Lung (tissue), 17 donors: ENCODE measurements at places on chromosomes 12 and 14.

DNA sequence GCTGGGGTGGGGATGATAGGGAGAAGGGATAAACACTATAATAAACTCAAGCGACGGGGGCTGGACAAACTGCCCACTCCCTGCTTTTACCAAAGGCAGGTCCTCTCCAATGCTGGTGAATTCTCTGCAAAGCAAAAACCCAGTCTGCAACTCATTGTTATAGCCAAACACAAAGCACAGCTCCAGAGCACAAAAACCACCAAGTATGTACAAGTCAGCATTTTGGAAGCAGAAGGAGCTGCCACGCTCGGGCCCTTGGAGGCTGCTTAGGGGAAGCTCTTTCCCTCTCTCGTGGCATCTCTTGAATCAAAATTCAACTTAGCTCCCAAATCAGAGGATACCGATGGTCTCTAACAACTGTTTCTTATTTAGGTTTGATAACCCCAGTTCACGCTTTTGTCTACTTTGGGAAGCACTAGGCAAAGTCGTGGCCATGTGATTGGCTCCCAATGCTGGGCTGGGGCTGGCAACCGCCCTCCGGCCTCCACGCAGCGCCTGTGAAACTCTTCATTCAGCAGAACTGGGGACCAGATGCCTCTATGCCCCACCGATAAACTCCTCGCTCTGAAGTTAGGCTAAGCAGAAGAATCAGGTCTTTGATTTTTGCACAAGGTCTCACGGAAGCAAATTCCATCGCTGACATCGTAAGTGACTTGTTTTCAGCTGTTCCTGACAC lies 158.5 kb upstream of the FOXN3 start:
- DNase-seq: no peak

DNA sequence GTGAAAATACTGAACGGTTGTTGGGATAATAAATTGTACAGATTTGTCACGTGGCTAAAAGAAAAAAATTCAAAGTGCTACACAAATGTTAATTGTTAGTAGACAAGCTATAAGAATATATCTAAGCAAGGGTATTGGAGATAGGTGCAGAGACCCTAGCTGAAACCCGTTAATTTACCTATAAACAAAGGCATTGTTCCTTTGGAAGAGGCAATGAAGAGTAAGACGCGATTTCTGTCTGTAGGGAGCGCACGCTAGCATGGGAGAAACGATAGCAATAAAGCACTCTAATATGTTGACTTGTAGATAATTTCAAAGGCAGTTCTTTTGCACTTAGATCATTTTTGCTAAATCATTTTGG lies 565 bp downstream of the CCDC77 start:
- DNase-seq: no peak

DNA sequence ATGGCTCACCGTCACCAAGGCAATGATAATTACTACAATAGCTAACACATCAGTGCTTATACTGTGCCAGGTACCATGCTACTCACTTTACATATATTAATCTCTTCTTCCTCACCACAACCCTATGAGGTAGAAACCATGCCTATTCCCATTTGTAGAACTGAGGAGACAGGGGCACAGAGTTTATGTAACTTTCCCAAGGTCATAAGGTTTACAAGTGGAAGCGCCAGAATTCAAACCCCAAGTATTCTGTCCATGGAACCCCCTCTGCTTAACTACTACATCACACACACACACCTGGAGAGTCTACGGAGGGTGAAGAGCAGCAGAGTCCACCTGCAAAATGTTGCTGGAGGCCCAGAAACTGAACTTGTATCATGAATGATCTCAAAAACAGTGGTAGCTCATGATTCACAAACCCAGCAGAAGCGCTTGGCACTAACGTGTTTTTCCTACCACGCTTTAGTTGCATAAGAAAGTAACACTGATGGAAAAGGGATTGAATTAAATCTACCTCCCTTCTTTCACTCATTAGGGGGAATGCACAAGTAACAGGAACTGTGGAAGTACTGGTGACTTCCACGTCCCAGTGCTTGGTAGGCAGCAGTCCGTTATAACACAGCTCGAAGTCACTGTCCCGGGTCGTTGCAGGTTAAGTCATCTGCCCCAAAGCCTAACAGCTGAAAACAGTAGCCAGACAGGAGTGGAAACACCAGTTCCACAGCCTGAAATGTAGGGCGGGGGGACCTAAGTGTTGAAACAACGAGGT lies 2.0 kb downstream of the ITPR2 start:
- DNase-seq: no peak

GRCh38 chr14:68941820-68942219 lies 37.3 kb downstream of the ACTN1 start:
- DNase-seq: peak; percentile 30

- no peak for DNase-seq
Observed at GRCh38 chr12:67239061-67239460, 30.1 kb upstream of the CAND1 start.

- DNase-seq: no peak
Observed at GRCh38 chr12:104130760-104131159, 7.2 kb downstream of the NFYB start.

DNA sequence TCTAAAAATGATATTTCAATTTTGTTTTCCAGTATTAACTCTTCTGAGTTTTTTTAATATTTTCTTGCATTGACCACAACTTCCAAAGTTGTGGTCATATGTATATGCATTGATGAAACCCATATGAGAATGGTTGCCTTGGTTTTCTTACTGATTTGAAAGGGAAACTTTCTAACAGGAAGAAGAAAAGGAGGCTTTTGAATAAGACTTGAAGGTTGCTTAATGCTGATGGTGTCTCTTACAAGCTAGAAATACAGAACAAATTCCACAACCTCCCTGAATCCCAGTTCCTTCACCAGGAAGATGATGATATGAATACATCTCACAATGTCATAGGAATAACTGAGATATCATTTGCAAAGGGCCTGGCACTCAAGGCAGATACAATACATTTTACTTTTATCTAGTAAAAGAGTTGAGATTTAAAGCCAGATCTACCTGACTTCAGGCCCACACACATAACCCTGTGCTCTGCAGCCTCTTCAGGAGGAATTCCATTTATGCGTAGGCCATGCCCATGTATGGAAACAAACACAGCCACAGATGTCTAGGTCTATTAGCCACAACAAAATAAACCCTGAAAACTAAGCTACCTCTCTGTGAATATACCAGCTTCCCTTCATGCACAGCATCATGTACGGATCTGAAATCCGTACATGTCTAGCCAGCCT lies 165.4 kb upstream of the PLEKHG7 start:
- no peak for DNase-seq

GRCh38 chr12:85325442-85325841 lies 45.4 kb downstream of the ALX1 start:
- peak; percentile 15 for DNase-seq

DNA sequence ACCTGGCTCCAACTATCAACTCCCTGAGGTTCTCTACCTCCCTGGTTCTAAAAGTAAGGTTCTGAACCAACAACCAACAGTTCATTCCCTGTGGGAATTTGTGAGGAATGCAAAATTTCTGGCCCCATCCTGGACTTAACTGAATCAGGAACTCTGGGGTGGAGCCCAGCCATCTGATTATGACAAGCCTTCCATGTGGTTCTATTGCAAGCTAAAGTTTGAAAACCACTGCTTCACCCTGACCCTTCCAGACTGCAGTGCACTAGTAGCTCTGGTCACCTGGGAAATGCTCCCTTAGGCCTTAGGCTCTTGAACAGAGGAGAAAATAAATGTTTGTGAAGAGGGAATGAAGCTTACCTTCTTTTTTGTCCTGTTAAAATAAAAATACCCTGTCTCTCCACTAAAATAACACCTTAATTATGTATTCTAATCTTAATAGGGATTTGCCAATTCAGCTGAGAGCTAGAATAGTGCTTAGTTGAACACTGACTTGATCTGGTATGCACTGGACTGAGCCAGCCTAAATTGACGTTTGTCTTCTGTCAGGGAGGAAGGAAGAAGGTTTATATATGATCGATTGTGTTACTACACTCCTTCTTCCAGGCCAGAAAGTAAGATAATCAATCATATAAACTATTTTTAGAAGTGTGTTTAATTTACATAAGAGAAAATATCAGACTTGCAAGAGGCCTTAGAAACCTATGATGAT lies 39.1 kb upstream of the DDHD1 start:
- peak; percentile 56 for DNase-seq

DNA sequence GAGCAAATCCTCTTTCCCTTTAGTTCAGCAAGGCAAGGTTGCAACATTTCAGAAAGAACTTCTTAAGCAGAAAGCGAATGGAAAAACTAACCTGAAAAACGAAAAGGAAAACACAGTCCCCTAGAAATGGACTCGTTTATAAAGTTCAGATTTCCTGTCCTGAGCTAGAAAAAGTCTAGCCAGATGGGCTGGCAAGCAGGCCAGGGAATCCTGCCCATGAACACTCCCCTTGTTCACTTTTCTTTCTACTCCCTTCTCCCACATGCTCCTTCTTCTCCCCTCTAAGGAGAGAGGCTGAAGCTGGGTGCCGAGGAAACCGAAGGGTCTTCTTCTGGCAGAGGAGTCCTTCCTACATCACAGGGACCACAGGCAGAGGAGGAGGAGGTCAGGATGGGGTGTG lies 27.1 kb downstream of the LTBP2 start:
- DNase-seq: no peak

DNA sequence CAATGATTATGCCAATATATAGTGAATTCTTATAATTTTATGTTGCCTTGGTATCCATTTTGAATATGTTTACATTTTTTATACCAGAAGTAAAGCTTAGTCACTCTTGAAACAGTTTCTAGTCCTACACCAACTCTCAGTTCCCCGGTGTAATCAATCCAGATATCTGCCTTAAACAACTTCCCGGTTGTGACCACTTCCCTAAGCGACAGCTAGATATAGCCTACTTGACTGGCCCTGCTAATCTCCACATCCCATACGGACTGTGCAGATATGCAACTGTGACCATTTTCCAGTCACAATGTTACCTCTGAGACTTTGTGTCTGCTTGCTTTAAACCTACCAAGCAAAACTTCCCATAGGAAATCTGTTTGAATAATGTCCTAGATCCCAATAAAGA lies 1551.5 kb upstream of the SEL1L start:
- DNase-seq: no peak

DNA sequence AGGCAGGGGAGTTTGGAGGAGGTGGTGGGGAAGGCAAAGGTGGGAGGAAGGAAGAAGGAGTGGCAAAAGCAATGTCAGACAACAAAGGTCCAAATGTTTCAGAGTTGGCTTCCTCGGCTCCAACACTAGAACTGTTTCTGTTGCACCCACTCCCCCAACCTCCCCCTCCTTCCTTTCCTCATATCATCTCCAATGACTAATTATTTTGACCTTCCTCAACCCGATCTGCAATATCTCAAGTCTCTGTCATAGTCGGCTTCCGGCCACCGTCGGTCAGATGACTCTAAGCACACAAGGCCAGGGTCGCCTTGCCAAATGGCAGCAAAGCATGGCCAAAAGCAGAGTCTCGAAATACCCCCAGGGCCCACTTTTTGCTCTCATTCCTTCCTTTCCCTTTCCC lies 637.0 kb upstream of the TBX3 start:
- no peak for DNase-seq

GRCh38 chr14:55699131-55700057 lies 119.4 kb downstream of the KTN1 start:
- no peak for DNase-seq

GRCh38 chr12:11707535-11707934 lies 58.1 kb downstream of the ETV6 start:
- DNase-seq: no peak

- DNase-seq: no peak
Observed at GRCh38 chr12:103102225-103102744, 144.8 kb downstream of the ASCL1 start.

- peak; percentile 77 for DNase-seq
Observed at GRCh38 chr12:89345830-89346740, 6.2 kb downstream of the DUSP6 start.

DNA sequence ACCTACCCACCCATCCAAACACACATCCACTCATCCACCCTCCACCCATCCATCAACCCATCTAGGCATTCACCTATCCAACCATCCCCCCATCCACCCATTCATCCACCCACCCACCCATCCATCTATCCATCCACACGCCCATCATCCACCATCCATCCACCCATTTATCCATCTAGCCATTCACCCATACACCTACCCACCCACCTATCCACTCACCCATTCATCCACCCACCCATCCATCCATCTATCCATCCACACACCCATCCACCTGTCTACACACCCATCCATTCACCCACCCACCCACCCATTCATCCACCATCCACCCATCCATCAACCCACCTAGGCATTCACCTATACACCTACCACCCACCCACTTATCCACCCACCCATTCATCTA lies 72.6 kb upstream of the GALNT9 start:
- no peak for DNase-seq

DNA sequence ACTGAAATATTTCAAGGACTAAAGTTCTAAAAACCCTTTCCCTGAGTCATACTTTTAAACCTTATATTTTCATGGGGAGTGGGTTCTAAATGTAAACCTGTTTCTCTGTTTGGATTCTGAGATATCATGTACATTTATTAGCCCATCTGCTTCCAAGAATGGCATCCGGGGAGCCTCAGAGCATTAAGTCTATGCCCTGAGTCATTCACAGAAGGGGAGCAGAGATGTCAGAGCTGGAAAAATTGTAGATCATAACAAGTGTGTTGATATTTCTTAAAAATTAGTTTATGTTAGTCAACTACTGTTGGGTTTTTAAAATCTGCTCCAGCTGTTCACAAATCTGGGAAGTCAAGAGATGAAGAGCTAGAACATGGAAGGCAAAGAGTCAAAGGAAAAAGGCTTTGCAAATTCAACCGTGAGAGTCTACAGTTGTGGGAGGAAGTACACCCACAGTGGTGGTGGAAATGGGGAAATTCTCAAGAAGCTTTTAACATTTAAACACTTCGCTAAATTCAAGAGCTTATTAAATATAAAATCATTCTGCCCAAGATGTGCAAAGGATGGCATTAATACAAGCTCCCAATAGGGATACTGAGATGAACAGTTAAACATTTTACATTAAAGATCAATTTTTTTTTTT lies 70.5 kb upstream of the FLRT2 start:
- DNase-seq: no peak

GRCh38 chr14:47674148-47674542 lies 1.3 kb downstream of the MDGA2 start:
- peak; percentile 16 for DNase-seq

GRCh38 chr12:65663648-65664047 lies 160.6 kb upstream of the HMGA2 start:
- no peak for DNase-seq

- no peak for DNase-seq
Observed at GRCh38 chr14:105303949-105304348, 3.1 kb upstream of the BRF1 start.

- DNase-seq: no peak
Observed at GRCh38 chr14:70192915-70193314, 4.2 kb upstream of the SLC8A3 start.

GRCh38 chr12:113744802-113745395 lies 221.2 kb downstream of the RBM19 start:
- no peak for DNase-seq

DNA sequence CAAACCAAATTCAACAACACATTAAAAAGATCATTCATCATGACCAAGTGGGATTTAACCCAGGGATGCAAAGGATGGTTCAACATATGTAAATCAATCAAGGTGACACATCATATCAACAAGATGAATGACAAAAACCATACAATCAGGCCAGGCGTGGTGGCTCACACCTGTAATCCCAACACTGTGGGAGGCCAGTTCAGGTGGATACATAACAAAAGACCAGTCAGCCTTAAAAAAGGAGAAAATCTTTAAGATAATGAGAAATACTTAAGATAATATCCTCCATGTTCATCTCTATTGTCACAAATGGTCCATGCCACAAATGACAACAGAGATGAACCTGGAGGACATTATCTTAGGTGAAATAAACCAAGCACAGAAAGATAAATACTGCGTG lies 12.4 kb downstream of the L2HGDH start:
- no peak for DNase-seq
